ENCODE measurements at places on chromosomes 4 and X.

- no peak for DNase-seq
These were observed 730.8 kb downstream of the IL1RAPL1 start for GRCh38 chrX:29318012-29318411.

DNA sequence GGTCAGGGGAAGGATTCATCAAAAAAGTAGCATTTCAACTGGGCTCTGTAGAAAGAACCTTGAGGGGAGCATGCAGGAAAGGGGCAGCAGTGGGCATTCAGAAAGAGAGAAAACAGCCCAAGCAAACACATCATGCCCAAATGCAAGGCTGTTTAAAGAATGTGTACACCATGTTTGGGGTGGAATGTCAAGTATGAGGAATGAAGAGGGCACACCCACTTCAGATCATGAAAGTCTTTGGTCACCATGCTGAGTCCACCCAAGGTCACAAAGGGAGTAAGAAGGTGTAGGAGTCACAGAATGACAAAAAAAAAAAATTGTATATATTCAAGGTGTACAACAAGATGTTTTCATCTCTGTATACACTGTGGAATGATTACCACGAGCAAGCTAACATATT lies 9.4 kb downstream of the S100G start:
- no peak for DNase-seq

DNA sequence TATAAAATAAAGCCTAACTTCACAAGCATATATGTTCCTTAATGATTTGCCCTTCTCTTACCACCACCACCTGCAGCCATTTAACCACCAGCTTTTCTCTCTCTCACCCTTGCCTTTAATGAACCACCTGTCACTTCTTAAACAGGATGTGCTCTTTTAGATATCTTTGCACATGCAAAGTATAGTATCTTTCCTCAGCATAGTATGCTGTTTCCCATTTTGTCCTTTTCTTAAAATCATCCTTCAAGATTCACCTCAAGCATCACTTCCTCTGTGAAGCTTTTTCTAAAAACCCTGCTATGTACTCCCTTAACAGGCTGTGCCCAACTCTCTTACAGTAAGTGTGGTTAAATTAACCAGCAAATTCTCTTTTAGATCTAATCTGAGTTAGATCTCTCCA lies 8.2 kb upstream of the CNOT6L start:
- no peak for DNase-seq

GRCh38 chrX:40108959-40109287 lies 11.2 kb upstream of the BCOR start:
- DNase-seq = no peak

DNA sequence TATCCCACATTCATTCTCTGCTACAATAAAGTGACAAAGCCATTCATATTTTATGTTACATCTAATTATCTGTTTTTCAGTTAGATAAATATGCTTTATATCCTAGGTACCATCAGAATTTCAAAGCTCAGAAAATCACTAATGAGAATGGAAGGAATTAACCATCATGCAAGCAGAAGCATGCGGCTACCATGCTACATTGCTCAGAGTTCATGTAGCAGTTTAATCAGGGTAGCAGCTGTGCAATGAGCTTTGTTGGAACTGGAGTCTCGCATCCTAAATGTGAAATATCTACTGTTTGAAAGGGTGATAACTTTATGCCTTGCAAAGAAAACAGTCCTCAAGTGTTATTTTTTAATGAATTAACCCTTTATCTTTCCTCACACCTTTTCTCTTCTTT lies 77.5 kb downstream of the SNCA start:
- DNase-seq = no peak

DNA sequence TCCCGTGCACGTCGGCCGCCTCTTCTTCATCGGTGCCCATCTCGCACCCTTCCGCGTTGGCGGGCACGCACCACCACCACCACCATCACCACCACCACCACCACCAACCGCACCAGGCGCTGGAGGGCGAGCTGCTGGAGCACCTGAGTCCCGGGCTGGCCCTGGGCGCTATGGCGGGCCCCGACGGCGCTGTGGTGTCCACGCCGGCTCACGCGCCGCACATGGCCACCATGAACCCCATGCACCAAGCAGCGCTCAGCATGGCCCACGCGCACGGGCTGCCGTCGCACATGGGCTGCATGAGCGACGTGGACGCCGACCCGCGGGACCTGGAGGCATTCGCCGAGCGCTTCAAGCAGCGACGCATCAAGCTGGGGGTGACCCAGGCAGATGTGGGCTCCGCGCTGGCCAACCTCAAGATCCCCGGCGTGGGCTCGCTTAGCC lies 1.4 kb downstream of the POU4F2 start:
- DNase-seq = no peak

GRCh38 chrX:125646195-125646594 lies 326.5 kb downstream of the TEX13C start:
- no peak for DNase-seq

GRCh38 chr4:8696369-8697127 lies 104.0 kb downstream of the CPZ start:
- no peak for DNase-seq

GRCh38 chrX:19678941-19679340 lies 163.6 kb upstream of the MAP3K15 start:
- no peak for DNase-seq

GRCh38 chr4:127667772-127668171 lies 35.0 kb downstream of the INTU start:
- DNase-seq = no peak

DNA sequence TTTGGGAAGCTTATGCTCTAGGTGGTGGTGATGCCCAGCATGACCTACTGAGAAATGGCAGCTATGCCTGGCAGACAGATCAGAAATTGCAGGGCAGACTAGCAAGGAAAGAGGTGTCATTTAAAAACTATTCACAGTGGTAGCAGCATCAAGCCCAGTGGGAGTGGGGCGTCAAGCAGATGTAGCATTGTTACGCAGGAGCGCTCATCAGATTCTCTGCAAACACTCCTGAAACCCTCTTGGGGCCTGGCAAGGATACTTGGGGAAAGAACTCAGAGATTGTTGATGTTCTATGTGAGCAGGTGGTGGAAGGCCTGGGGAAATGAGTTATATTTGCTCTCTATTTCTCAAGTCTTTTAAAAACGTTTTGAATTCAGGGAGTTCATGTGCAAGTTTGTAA lies 437.6 kb downstream of the RAPGEF2 start:
- DNase-seq = no peak

- peak; percentile 7 for DNase-seq
These were observed 45.4 kb downstream of the ANTXR2 start for GRCh38 chr4:80027611-80028010.

- peak; percentile 74 for DNase-seq
These were observed at the start of gene ATP6AP1 for GRCh38 chrX:154428176-154429171. TSS of gene ATP6AP1 (plus strand) at chrX:154428677. CDS start at chrX:154428693, 16 bp downstream.

- no peak for DNase-seq
These were observed 25.9 kb upstream of the INTU start for GRCh38 chr4:127606823-127607222.

Measured in smooth muscle cell of the brain vasculature (primary cell).